CD4-positive, alpha-beta T cell treated with Interferon gamma for 1 hour (primary cell): ENCODE measurements at places on chromosomes 5 and 9.

DNA sequence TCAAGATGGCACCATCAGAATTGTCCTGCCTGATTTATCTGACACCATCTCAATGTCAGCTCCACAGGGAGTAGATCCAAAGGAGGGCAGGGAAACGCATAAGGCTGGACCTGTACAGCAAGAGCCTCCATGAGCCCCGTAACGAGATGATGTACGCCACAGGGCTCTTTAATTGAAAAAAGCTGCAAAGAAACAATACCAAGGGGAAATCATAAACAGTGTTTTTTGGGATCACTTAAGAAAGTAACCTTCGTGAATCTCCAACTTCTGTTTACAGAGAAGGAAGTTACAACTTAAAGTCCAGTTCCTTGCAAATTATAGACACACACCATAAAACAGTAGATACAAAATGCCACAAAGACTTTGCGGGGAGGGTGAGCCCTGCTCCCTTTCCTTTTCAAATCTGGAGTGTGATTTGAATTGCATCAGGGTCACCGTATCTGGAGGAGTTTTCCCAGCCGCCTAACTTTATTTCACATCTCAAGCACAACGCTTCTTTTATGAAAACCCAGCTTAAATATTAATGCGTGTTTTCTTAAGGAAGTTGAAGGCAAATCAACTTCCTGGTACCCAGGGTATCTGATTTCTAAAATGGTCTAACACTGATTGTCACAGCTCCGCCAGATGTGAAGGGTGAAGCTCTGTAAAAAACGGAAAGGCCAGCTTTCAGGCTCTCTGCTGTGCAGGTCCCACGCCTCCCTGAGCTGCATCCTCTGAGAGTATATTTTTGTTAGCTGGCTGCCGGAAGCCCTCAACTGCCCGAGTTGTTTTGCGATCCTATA, 88.9 kb downstream of the EBF1 start:
- no peak for DNase-seq

- no peak for DNase-seq
These were observed 119.6 kb upstream of the FSTL4 start for GRCh38 chr5:133731951-133732350.

- DNase-seq = no peak
These were observed 75.6 kb downstream of the RALGPS1 start for GRCh38 chr9:126989847-126990842.

GRCh38 chr9:13690595-13690994, 411.1 kb upstream of the MPDZ start:
- DNase-seq = no peak

GRCh38 chr9:104740621-104741020, 6.9 kb upstream of the NIPSNAP3A start:
- DNase-seq = no peak

DNA sequence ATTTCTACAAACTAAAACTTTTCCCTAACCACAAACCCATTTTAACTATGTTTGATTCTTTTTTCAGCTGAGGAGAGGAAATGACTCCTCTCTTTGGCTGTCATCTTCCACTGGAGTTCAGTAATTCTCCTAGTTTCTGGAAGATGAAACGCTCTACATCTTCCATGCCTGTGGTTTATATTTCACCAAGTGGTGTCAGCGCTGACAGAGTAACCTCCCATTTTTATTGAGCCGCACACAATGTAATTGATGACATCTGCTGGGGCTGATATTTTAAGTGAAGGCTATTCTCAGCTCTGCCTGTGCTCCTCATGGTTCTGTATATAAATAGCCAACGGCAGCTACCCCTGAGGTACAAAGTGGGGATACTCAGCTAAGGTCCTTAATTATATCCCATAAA, 234.6 kb downstream of the SPOCK1 start:
- DNase-seq = no peak

GRCh38 chr5:128574041-128574440, 36.0 kb upstream of the FBN2 start:
- no peak for DNase-seq

- DNase-seq = no peak
These were observed 48.8 kb upstream of the PCSK1 start for GRCh38 chr5:96481867-96482266.

DNA sequence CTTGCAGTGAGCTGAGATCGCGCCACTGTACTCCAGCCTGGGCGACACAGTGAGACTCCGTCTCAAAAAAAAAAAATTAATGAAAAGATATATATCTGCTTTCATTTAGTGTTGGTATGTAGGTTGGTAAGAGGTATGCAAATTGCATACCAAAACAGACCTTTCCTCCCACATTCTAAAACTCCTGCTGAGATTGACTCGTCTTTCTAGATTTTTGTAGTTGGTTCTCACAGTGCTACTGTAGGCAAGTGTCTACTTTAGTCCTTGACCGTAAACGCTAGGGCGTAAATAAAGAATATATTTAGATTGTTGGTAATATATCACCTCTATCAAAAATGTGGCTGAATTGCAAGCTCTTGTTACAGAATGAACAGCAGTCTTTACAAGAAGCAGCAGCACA, 445.9 kb downstream of the CHSY3 start:
- DNase-seq = no peak

DNA sequence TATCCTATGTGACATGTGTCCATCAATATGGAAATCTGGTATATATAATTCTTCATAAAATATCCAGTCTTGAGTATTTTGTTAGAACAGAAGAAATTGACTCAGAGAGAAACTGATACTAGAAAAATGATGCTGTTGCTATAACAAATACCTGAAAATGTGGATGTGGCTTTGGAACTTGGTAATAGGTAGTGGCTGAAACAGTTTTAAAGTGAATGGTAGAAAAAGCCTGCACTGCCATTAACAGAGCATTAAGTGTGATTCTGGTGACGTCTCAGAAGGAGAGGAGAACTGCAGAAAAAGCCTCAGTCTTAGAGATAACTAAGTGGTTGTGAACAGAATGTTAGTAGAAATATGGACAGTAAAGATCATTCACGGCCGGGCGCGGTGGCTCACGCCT, 634.9 kb upstream of the ZNF608 start:
- DNase-seq = no peak

DNA sequence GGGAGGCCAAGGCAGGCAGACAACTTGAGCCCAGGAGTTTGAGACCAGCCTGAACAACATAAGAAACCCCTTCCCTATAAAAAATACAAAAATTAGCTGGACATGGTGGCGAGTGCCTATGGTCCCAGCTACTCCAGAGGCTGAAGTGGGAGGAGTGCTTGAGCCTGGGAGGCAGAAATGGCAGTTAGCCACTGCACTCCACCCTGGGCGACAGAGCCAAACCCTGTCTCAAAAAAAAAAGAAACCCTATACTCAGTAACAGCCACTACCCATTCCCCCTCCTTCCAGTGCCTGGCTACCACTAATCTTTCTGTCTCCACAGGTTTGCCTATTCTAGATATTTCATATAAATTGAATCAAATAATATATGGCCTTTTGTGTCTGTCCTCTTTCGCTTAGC, 14.3 kb upstream of the SIL1 start:
- no peak for DNase-seq

DNA sequence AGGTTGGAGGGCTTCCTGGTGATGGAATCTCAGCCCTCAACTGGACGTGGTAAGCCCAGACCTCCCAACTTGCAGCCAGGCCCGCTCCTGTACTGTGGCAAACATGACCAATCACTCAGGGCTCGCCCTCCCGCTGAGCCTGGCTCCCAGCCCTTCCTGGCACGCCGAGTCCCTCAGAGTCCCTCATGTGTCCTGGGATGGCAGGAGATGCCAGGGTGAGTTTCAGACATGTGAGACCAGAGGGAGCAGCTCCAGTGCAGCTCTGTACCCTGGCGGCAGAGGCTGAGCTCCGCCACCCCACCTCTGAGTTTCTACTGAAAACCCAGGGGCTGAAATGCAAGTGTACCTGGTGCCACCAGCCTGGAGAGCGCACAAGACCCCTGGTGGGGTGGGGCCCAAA, 42.0 kb upstream of the RXRA start:
- no peak for DNase-seq

GRCh38 chr5:158593925-158594324, 505.8 kb downstream of the EBF1 start:
- no peak for DNase-seq

- DNase-seq = no peak
These were observed 19.9 kb downstream of the ERBIN start for GRCh38 chr5:65946198-65946745.

GRCh38 chr5:11504065-11504885, 400.0 kb downstream of the CTNND2 start:
- no peak for DNase-seq

GRCh38 chr5:5464036-5464715, 41.7 kb downstream of the ICE1 start:
- DNase-seq = no peak

DNA sequence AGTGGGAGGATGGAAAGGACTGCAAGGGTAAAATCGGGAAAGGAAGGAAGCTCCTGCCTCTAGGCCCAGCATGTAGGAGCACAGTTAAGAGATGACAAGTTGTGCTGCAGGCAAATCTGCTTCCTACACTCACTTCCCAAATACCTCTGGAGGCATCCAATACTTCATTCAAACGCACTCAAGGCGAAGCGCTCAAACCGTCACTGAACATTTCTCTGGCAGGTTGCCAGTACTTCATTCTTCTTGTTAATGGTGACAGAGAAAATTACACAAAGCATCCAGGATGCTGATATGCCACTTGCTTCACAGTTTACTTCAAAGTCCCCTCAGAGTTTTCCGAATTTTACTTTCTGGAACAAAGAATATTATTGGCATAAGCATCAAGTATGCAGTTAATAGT, 59.8 kb downstream of the NREP start:
- DNase-seq = no peak
